Activated gamma-delta T cell treated with anti-CD3 and anti-CD28 coated beads, Interleukin-2, amount 50 U/mL, for 16 hours (primary cell): ENCODE measurements at places on chromosomes 1 and 21.

- no peak for DNase-seq
Observed at GRCh38 chr1:183694066-183694465, 41.0 kb upstream of the APOBEC4 start.

DNA sequence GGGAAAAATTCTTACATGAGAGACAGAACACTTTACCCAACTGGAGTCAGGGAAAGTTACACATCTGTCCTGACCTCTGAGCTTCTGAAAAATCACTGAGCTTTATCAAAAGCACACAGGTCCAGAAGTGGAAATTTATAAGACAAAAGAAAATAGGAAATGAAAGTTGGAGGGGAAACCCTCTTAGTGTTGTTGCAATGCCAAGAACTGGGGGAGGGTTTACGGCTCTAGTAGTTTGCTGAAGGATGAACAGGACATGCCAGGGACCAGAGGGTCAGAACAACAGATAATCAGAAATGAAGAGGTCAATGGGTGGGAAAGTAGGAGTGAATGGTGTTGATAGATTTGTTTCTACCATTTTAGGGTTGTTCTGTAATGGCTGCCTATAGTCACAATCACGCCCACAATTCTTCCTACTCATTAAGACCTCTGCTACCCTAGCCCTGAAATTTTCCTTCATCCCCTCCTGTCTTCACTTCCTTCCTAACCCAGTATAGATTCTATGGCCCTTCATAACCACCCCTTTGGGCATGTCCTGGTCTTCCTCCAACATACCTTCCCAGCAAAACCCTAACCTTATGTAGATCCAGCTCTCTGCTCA lies 30.3 kb upstream of the FMOD start:
- no peak for DNase-seq

GRCh38 chr1:106995970-106996369 lies 60.5 kb upstream of the PRMT6 start:
- no peak for DNase-seq

- DNase-seq: no peak
Observed at GRCh38 chr1:2480236-2480985, 4.3 kb downstream of the PLCH2 start.

GRCh38 chr21:42835611-42836401 lies 43.5 kb downstream of the WDR4 start:
- no peak for DNase-seq

- DNase-seq: no peak
Observed at GRCh38 chr1:76170513-76170912, 96.0 kb downstream of the ST6GALNAC3 start.

GRCh38 chr1:156652131-156652991 lies 10.4 kb downstream of the BCAN start:
- DNase-seq: no peak

DNA sequence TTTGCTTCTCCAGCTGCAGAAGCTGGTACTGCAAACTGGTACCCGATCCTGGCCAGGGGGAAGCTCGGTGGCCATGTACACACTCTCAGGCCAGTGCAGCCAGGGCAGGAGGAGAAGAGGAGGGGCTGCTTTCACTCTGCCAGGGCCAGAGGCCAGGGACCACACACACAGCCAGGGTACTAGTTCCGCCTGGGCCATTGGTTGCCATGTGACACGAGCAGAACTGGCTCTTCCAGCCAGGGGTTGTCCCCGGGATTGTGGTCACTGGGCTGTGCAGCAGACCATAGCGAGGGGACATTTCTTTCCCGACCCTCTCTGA lies 3.7 kb upstream of the SHISAL2A start:
- no peak for DNase-seq

DNA sequence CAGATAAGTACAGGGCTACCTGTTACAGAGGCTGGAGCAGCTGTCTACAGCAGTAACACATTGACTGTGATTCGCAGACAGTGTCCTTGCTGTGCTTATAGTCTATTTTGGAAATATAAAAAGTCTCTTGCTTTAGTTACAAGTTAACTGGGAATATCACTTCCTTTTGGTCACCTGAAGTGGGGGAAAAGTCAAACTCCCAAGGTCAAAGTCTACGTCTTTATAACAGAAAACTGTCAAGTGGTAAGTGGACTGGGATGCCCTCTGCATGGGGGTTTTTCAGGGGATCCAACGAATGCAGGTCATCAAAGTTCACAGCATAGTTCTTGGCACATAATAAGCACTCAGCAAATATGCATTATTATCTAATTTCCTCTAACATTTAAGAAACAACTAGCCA lies 55.4 kb downstream of the FAM78B start:
- DNase-seq: no peak

DNA sequence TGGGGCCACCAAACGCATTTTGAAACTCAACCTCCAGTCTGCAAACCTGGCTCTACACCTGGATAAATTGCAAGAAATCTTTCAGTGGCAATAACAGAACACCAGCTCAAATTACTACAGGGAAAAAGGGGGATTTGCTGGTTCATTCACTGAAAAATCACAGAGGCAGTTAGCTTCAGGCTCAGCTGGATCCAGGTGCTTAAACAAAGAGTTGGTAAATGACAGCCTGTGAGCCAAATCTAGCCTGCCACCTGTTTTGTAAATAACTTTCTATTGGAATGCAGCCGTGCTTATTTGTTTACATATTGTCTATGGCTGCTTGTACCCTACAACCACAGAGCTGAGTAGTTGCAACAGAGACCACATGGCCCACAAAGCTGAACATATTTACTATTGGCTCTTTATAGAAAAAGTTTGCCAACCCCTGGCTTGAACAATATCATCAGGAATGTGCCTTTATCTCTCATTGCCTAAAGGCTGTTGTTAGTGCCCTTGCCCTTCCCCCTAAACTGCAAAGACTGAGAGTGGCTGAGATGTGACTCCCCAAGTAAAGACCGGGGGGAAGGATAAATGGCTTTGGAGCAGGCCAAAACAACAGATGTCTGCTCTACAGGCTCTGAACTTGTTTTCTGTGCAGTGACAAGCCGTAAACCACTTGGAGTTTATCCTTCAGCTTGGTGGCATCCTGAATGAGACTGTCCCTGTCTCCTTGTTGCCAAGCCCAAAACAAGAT lies 21.5 kb upstream of the PTPRF start:
- no peak for DNase-seq

DNA sequence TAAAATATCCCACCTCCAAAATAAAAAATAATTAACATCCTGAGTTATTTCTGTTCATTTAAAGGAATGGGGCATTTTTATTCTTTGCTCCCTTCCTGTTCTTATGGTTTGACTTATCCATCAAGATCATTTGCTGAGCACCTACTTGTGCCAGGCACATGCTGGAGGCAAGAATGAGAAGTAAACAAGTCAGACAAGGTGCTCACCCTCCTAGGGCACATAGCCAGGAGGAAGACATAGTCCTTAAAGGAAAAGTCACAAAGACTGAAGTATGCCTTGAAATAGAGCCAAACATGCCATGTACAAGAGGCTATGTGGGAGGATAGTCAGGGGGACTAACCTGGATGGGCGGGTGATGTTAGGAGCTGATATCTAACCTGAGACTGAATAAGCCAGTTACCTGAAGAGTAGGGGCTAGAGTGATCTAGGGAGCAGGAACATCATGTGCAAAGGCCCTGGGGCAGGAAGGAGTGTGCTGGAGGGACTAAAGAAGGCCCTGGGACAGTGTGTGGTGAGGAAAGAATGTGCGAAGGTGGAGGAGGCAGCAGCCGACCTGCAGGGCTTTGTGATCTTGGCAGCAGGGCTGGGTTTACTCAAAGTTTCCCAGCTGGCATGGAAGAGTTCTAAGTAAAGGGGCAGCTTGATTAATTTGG lies 233.5 kb downstream of the MATN1 start:
- DNase-seq: no peak

DNA sequence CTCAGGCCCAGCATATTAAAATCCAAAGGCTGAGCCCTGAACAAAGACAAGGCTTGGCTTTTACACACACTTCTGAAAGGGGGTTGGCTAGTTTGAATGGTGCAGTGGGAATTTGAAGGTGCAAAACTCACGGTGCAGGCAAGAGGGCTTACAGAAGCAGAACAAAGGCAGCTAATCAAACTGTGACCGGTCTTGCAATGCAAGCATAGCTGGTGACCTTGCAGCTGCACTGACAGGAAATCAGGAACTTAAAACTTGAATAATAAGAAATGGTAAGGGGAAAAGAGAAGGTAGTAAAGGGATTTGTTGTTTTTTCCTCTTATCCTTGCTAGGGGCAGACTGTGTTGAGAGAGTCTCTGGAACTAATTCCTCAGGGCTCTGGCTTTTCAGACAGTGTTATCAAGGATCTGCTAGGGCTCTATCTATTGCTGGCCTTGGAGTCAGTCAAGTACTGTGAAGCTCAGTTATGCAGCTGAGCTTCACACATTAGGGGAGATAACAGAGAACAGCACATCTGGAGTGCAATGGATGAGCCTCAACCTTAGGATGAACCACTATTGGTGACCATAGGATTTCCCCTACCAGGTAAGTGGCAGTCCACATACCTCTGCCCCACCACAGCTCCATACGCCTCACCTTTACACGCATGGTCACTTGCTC lies 97.6 kb downstream of the PPIAL4G start:
- DNase-seq: no peak

DNA sequence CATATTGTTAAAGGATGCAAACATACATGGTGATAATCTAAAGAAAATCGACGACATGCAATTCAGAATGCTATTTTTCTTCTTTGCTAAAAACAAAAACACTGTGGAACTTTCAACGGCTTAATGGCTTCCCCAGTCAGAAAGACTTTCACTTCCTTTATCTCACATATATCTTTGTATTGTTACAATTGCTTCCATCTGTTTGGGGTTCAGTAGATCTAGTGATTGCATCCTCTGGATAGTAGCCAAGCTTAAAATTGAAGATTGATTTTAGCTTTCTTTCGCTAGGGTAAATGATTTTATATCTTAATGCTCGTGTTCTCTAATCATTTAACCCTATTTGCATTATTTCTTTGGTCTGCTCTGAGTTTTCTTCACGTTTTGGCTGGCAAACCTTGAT lies 31.8 kb upstream of the ADAMTS1 start:
- no peak for DNase-seq

DNA sequence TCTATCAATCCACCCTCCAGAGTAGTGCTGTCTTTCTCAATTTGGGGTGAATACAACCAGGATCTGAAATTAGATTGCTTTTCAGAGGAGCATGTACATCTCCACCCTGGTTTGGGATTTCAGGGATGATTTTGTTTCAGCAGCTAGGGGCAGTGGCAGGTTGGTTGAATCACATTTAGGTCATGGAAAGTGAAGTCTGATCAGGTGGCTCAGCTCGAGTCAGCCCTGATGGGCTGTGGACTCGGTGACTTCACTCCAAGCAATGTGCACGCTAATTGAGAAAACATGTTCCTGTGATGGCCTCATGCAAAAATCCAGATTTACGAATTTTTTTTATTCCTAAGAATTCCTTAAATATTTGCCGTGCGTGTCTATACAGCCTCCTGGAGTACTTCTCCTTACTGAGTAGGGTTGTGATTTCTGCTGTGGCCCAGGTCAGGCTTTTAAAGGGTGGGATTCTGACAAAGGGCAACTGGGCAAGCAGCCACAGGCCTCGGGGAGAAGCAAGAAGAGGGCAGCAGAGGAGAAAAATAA lies 7.5 kb downstream of the NGF start:
- no peak for DNase-seq

- DNase-seq: no peak
Observed at GRCh38 chr1:53765657-53766056, 26.7 kb upstream of the GLIS1 start.

- DNase-seq: no peak
Observed at GRCh38 chr21:46610018-46610701, 5.3 kb upstream of the S100B start.

- peak; percentile 62 for DNase-seq
Observed at GRCh38 chr1:156689035-156689952, 12.1 kb upstream of the NES start.

GRCh38 chr1:244836135-244836521 lies 670 bp downstream of the COX20 start:
- no peak for DNase-seq

GRCh38 chr1:110114784-110115183 lies 2.5 kb downstream of the UBL4B start:
- DNase-seq: no peak

- no peak for DNase-seq
Observed at GRCh38 chr1:7234471-7234755, 449.2 kb downstream of the CAMTA1 start.

- no peak for DNase-seq
Observed at GRCh38 chr1:119227456-119227855, 87.0 kb upstream of the WARS2 start.

- no peak for DNase-seq
Observed at GRCh38 chr1:46176211-46176865, at the start of gene P3R3URF. Gene P3R3URF, minus strand, starts transcription at chr1:46176488. Its CDS starts 17 bp downstream, at chr1:46176471.

DNA sequence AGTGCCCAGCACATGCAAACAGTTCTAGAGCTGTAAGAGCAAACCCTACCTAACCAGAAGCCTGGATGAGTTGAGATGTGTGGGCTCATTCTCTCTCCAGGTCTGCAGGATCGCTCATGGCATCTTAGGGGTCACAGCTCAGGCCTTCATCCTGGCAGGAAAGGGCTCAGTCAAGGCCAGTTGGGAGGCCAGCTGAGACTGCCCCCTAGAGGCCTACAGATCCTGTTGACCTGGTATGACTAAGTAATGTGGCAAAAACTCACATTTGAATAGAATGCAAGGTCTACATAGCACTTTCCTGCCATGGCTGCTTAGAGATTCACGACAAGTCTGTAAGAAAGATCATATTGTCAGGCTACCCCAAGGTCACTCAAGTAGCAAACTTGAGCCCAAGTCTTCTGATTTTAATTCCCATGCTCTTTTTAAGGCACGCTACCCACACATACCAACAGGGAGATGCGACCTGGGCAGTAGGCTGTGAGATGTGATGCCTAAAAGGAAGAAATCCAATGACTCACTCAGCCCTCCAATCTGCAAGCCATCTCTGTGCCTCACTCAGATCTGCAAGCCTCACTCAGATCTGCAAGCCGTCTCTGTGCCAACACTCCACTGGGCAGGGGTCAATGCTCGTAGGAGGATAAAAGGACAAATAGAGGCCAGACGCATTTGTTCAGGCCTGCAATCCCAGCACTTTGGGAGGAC lies 5.1 kb upstream of the CAPN8 start:
- DNase-seq: no peak

- no peak for DNase-seq
Observed at GRCh38 chr1:9573723-9574122, 15.0 kb upstream of the TMEM201 start.

DNA sequence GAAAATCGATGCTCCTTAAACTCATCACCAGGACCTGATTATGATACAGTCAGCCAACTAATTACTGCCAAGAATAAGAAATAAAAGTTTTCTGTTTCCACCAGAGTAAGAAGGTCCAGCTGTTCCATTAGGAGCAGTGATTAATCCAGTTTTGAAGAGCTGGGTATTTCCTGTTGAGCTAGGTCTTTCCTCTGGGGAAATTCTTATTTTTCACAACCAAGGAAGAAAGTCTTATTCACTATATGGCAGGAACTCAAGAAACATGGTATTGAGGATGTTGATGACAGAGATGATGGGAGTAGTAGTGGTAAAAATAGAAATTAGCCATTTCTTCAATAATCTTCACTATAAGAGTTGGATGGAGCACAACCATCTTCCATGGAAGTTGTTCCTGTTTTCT lies 374.6 kb upstream of the RUNX1 start:
- DNase-seq: no peak

DNA sequence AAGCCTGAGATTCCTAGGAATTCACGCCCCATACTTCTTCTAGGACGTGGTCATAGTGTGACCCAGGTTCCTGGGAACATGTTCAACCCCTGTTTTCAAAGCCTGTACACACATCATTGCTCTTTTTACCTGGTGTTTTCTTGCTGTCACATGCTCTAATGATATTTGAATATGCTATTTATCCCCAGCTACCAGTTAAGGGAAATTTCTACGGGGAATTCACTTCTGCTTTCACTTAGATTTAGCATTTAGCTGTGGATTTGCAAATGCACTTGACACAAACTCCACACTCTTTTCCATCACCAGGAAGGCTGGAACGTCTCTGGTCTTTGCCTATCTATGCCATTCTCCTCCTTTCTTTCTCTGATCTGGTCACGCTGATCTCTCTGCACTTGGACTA lies 11.3 kb upstream of the SAMSN1 start:
- DNase-seq: no peak
